NCI-H1694 treated with DMSO at 0.1 percent for 48 hours (cell line): ENCODE measurements at places on chromosomes 2 and 18.

GRCh38 chr2:100869120-100869519 lies 49.2 kb downstream of the NPAS2 start:
- DNase-seq: no peak

- no peak for DNase-seq
Measured at GRCh38 chr18:60413944-60414547, 41.5 kb upstream of the MC4R start.

DNA sequence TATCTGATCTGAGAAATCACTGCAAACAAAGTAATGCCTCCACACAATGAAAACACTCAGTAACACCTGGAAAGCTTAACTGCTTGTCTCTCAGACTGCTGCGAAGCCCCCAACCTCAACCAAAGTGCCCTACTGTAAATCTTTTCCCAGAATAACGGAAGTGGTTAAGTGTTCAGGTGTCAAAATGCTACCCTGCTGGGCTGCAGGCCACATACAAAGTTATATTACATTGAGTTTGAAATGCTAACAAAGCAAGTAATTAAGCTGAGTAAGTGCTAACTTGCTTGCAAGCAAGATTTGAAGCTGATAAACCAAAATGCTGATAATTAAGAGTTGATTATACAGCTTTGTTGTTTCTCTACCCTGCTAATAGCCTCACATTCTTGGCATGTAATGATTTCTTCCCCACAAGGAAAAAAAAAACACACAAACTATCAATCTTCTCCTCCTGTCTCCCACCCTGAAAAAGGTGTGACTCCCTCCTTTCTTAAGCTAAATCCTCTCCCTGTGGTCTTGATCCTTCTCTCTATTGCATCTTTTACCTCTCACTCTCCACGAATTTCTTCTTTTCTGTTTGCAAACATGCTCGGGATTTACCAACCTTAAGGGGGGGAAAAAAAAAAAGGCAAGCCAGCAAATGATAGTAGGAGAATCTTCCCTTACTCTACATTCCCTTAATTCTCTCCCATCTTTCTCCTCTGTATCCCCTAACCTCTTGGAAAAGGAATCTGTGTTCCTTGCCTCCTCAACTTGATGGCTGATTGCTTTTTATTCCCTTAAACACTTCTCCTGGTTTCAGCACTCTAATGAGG lies 266.8 kb upstream of the SIX3 start:
- DNase-seq: no peak

GRCh38 chr2:19673213-19673791 lies 228.5 kb downstream of the TTC32 start:
- no peak for DNase-seq

DNA sequence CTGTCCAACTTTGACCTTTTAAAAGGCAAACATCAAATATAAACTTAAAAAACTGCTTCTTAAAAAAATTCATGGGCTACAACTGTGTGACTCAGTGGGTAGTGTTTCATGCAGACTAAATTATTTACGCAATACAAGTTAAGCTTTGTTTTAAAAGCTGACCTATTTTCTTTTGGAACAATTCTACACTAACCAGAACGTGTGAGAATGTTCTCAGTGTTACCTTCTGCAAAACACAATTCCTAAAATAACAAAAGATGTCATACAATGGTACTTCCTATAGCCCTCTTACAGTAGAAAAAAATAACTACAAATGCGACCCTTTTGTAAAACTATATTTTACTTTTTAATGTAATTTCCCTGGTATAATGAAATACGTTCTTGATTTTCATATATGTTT lies 793.8 kb upstream of the FSHR start:
- no peak for DNase-seq

DNA sequence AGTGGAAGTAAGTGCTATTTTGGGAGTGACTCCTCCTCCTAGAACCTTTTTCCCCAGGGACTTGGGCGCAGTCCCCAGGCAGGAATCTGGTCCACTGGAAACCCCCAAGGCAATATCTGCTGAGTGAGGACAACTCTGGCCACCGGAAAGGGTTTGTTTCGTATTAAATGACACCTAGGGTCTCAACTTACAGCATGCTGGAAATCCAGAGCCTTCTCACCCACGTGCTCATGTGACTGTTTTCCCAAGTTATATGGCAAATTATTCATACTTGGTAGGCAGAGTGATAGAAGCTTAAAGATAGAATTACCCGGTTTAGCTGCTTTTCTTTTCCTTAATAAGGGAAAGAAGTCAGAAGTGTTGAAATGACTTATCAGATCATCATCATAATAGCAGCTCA lies 436.9 kb upstream of the SPRED2 start:
- no peak for DNase-seq

DNA sequence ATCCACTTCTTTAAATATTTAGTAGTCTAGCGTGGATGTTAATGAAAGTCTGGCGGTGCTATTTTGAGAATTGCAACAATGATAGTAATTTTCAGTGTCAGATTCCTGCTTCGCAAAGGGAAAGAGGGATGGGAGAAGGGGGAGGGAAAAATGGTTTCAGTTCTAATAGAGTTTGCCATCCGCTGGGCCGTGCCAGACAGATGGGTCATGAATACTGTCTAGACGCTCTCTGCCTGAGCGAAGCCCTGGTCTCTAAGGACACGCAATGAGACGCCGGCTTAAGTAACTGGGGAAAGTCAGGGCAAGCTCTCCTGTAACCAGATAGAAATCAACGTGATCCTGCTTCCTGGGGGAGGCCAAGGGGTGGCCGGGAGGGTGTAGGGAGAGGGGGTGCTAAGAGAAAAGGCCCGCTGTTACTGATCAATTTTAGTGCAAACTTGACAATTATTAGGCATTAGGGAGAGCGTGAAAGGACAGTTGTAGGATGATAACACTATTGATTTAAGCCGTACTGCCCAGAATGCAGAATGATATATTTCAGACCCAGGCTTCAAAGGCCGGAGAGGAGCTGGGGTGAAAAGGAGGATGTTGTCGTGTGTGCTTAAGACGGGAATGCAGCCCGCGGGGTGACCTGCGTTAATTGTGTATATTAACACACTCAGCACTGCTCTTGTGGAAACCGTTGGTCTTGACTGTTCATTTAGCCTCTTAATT lies 229.2 kb downstream of the LDLRAD4 start:
- DNase-seq: no peak

DNA sequence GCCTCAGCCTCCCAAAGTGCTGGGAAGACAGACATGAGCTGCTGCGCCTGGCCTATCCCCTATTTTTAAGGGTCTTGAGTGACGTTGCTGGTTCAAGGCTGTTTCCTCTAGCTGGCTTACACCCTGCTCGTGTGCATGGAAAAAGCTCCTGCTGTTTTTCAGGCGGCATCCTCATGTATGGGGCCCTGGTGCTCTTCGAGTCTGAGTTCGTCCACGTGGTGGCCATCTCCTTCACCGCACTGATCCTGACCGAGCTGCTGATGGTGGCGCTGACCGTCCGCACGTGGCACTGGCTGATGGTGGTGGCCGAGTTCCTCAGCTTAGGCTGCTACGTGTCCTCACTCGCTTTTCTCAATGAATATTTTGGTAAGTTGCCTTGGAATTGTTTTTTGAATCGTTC lies 22.0 kb upstream of the NFATC1 start:
- no peak for DNase-seq

DNA sequence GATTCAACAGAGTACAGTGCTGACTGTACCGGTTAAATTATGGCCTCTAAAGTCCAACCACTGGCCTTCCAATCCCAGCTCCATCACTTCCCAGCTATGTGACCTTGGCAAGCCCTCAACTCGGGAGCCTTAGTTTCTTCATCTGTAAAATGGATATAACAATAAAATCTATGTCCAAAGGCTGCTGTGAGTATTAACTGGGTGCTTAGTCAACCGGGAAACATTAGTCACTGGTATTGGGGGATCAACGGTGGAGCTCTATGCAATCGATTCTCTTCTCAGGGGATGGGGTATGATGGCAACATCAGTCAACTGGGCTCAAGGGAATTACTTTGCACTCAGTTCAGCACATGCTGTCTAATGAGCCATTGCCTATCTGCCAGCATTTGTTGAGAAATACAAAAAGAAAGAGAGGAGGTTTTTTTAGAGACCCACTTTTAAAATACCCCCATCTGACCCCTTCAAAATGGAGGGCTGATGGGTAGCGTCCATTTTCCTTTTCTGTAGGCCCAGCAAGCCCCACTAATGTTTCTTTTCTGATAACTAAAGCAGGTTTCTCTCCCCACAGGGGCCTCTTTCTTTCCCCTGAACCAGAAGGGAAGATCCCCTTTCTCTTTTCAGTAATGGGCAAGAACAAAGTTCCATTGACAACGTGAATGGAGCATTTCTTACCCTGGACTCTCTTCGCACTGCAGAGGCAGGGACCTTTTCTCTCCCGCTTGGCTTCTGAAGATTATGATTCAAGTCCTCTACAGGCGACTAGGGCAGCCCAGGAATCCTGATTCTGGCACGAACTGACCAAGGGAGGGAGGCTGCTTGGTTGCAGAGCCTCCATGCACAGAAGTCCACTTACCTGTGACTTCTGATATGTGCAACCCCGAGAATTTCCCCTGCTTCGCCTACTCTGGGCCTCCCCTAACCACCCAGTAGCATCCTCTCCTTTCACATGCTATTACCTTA lies 8.7 kb upstream of the AGFG1 start:
- DNase-seq: no peak

- DNase-seq: no peak
Measured at GRCh38 chr18:39788383-39788782, 2166.7 kb upstream of the PIK3C3 start.

- DNase-seq: no peak
Measured at GRCh38 chr2:72576861-72577260, 249.0 kb downstream of the EXOC6B start.

GRCh38 chr2:134301099-134301927 lies 47.4 kb downstream of the MGAT5 start:
- no peak for DNase-seq

DNA sequence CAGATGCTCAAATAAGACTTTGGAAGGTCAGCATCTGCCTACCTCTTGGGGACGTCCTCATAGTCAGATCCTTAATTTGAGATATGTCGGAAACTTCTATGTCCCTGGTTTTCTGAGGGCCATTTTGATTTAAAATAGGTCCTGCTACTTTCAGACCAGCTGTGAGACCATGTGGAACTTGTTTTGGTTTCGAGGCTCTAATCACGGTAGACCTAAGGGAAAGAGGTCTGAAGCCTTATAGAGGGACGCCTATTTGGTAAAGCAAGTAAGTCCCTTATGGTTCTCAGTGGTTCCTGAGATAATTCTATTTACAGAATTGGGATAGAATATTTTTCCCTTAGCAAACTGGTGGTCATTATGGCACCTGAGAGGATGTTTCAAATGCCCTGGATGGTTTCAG lies 75.1 kb downstream of the RFTN2 start:
- DNase-seq: no peak

- no peak for DNase-seq
Measured at GRCh38 chr2:239252393-239252792, 148.4 kb downstream of the HDAC4 start.

DNA sequence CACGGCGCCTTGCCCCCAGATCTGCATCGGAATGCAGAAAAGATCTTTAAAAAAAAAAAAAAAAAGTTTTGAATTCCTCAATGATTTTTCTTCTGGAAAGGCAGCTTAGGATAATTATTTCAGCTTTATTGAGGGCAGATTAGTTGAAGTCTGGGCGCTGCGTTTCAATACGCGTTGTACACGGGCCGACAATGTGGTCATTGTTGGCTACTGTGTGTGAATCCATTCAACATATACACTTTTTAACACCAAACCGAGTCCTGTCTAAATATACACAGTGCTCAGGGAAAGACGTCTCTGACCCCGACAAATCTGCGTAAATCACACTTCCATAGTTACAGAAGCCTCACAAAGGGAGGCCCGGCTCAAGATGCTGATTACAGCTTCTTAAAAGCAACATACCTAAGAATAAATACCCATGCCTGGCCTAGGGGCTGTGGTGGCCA lies 1.4 kb upstream of the SIX3 start:
- DNase-seq: no peak

DNA sequence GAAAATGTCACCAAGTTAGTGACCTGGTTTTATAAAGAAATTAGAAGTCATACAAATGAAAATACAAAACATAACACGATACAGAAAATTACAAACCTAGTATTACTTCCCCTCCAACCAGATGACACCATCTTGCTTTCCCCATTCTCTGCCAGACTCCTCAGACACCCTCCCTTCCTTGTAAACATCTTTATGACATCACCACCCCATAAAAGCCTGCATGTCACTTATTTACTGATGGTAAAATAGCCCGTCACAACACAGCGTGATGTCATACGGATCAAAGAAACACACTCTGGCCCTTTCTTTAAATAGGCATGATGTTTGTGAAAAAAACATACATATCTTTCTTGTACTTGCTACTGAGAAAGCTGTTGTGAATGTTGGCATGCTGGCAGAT lies 254.8 kb upstream of the SOX11 start:
- no peak for DNase-seq

GRCh38 chr2:176709149-176709951 lies 440.1 kb downstream of the MTX2 start:
- no peak for DNase-seq

GRCh38 chr2:105254531-105255210 lies 13.1 kb downstream of the GPR45 start:
- no peak for DNase-seq

DNA sequence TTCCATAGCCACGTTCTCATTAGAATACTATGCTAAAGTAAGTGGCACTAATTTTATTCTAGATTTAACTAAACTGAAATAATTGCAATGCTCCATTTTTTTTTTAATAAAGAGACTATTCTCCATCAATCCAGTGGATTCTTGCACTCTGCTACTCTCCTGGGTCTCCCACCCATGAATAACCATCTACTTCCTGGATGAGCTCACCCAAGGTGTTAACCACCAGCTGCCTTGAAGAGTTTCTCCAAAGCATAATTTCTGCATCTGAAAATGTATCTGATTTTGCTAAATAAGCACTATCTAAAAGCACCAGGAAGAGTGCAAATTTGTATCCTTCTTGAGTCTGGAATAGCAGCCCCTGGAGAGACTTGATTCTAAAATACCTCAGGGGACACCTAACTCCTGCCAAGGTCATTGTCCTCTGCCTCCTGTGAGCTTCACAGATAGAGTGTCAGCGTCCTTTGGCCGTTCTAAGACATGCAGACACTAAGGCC lies 41.6 kb upstream of the SH3BP4 start:
- DNase-seq: no peak

DNA sequence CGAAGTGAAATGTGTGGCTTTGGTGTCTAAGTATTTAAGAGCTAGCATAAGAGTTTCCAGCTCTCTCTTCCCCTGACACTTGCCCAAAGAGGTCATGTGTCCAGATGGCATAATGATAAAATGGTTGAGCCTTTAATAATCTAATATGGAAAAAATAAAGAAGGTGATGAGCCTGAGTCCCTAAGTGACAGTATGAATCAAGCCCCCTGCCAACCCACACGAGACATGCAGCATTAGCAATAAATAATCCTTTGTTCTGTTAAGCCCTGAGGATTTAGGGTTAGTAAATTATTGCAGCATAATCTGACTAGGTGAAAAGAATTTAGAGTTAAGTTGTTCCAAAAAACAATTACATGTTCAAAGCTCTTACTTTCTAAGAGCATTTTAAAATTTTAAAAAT lies 217.2 kb upstream of the CCDC150 start:
- DNase-seq: no peak

- no peak for DNase-seq
Measured at GRCh38 chr2:159989249-159989648, 73.2 kb downstream of the PLA2R1 start.

- no peak for DNase-seq
Measured at GRCh38 chr2:195367809-195368208, 289.2 kb upstream of the SLC39A10 start.
